CD4-positive, alpha-beta T cell treated with Interferon gamma for 1 hour (primary cell): ENCODE measurements at places on chromosomes 12 and 14.

DNA sequence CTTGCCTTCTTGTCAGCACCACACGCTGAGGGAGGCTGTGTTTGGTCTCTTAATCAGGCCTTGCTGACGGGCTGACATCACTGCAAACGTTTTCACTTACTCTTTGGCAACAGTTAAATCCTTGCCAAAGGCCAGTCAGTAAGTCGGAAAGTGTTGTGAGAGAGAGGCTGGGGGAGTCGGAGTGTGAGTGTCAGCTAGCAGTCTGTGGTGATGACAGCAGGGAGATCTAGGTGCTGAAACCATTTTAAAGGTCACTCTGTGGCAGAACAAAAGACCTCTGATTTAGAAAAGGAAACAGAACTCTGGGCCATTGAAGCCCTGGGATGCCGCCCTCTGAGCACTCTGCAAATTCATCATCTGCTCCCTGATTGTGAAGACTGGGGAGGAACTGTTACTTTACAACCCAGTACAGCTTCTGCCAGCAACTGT is 143.5 kb downstream of the PAX9 start:
- no peak for DNase-seq

- no peak for DNase-seq
Observed at GRCh38 chr12:105316931-105317852, 13.3 kb upstream of the C12orf75 start.

DNA sequence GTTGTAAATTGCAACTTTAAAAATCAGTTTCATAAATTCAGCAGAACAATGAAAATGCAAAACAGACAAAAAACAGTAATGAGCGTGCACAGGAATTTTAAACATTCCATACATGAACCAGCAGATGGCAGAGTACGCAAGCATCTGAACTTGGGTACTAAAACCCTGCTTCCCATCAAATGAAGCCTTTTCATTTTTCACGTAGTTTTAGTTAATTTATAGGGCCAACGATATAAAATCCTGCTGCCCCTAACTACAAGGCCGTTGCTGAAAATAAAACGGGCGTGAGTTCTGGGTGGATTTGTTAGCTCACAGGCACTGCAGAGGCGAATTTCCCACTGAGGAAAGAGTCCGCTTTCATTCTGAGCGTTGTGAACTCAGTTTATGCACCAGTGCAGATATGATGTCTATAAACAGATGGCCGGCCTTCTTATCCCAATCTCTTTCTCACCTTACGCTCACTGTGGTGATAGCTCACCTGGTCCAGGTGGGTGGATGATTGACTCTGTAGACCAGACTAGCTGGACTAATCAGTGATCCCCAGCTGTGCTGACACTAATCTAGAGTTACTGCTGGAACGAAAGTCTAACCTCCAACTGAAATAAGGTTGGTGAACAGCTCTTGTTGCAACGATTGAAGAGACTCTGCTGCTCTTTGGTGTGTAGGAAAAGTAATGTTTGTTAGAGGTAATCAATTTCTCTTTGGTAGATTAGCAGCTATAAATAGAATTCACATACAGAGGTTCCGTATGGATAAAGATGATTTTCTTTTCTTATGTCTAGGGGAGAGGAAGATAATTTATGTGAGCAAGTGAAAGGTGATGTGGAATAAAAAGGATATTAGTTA is 89.2 kb downstream of the PDZRN4 start:
- DNase-seq, result no peak

DNA sequence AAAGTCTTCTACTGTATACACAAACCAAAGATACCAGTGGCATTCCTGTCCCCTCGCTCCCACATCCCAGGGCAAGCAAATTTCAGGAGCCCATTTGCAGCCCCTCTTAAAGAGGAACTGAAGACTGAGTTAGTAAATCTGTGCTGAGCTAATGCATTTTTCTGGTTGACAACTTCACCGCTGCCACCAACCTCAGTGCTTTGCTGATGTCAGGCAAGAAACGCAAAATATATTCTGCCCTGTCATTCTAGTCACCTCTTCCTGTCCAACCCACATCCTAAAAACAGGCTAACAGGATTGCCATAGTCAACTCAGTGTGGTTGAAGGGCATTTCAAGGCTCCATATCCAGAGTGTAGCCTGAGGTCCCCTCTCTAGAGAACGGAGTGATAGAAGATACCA is 59.4 kb upstream of the FICD start:
- no peak for DNase-seq

DNA sequence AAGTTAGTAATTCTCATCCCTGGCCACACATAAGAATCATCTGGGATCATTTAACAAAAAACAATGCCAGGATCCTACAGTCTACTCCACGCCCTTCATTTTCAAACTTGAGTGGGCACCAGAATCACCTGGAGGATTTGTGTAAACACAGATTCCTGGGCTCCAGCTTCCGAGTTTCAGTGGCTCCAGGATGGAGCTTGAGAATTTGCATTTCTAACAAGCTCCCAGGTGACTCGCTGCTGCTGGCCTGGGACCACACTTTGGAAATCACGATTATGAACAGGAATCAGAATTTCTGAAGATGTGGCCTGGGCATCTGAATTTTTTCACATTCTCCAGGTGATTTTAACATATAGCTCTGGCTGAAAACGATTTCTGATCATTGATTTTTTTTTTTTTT is 234.8 kb downstream of the CACNA1C start:
- no peak for DNase-seq

DNA sequence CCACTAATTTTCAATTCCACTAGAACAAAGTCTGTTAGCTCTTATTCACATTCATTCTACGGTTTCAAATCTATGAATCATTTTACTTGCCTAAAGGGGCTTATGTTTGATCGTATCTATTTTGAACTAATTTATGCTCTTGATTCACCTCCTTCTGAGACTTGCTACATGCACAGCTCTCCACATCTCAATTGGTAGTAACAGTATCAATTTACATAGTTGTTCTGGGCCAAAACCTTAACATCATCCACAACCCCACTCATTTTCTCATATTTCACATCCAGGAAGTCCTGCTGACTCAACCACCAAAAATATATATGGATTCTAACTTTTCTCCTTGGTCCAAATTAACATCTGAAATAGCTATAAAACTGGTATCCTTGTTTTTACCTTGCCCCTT is 208.6 kb downstream of the RASSF9 start:
- no peak for DNase-seq

GRCh38 chr12:90333424-90333823 is 621.6 kb downstream of the CCER1 start:
- no peak for DNase-seq

GRCh38 chr12:127487031-127487430 is 779.9 kb upstream of the TMEM132C start:
- no peak for DNase-seq

DNA sequence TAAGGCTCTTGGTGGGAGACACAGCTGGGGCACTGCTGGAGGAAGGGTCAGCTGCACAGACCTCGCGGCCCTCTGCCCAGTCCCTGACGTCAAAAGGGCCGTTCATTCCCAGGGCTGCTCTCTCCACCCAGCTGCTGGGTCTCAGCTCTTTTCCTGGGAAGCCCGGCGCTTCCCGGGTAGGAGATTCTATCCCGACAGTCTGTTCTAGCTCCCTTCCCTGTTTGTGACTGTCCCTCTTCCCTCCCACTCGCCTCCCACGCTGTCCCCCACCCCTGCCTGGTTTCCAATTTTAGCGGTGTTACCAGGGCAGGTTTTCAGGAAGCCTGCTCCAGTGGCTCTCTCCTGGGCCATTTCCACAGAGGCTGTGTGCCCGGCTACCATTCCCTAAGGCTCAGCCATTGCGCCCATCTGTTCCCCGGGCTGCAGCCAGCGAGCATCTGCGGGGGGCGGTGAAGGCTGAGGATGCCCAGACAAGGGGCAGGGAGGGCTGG is 186.6 kb downstream of the CACNA1C start:
- no peak for DNase-seq

DNA sequence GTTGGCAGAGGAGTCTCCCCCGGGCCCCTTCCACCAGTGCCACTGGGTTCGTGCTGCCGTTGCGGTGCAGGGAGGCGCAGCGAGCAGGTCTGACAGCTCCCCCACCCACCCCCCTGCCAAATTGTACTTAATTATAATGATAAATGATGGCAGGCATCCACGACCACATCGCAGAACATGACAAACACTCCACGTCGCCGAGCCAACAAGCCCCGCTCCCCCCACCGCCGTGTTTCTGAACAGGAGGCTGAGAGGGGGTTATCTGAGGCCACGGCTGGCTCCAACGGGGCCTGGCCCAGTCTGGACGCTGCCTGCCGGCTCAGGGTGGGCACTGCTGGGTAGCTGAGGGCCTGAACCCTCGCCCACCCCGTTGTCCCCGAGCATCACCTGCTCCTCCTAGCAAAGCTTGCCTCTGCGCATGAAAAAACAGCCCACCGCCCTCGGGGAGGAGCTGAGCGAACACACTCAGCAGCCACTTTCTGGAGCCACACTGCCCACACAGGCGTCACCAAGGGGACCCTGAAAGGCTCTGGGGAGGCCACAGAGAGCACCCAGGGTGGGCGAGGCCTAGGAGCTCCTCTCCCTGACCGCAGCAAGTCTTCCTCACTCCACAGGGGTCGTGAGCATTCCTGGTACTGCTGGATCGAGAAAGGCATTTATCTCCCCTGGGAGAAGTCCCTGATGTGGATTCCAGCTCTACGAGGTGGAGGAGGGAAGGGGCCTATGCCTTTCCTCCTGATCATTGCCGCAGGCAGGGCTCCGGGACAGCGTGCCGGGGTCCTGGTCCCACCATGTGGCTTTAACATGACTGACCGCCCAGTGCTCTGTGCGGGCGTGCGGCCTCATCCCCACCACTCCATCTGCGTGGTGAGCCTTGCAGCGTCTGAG is 35.4 kb upstream of the DIO3 start:
- no peak for DNase-seq

GRCh38 chr12:138898-139534 is 72.4 kb downstream of the IQSEC3 start:
- no peak for DNase-seq

DNA sequence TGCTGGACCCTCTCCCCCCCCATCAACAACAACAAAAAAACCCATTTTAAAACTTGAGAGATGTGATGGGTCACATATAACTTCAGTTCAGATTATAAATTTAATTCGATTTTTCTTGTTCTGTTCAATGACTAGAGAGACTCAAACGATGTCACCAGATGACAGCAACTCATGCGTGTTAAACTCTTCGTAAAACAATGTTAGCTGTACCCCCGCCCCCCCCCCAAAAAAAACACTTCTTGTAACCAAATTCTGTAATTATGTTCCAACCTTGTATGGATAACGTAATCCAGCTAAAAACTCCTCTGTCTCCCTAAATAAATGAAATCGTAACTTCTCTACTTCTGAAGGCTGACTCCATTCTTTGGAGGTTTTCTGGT is 614 bp upstream of the NACA start:
- no peak for DNase-seq

DNA sequence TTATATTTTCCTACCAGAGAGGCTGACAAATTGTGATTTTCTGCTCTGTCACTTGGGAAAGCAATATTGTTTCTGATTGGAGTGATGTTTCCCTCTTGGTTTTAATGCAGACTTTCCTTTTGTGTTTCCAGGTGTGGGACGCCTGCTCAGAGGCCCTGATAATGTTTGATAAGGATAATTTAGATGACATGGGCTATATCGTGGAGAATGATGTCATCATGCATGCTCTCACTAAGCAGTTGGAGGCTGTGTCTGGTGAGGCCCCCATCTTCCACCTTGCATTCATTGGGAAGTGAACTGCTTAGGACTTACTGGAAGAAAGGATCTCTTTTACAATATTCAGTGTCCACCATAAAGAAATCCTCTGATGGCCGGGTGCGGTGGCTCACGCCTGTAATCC is 5.6 kb downstream of the COQ6 start:
- no peak for DNase-seq

DNA sequence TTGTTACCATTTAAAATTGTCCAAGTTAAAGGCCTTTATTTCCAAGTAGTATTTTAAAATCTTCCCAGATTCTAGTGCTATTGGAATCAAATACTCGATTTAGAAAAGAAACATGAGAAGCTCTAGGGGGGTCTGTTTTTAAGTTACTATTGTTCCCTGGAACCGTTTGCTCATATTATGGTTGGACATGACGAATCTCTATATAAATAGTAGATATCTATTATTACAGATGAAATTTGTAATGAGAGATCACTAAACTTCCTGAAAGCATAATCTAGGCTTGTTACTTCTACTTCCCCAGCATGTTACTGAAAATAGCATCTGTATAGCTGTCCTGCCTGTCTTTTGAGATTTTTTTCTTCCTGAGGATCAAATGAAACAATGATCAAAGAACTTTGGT is 70.1 kb downstream of the LGR5 start:
- DNase-seq, result no peak

- DNase-seq, result no peak
Observed at GRCh38 chr12:3335078-3335487, 155.9 kb upstream of the PRMT8 start.

- no peak for DNase-seq
Observed at GRCh38 chr12:93827669-93828068, 150.5 kb downstream of the CRADD start.

DNA sequence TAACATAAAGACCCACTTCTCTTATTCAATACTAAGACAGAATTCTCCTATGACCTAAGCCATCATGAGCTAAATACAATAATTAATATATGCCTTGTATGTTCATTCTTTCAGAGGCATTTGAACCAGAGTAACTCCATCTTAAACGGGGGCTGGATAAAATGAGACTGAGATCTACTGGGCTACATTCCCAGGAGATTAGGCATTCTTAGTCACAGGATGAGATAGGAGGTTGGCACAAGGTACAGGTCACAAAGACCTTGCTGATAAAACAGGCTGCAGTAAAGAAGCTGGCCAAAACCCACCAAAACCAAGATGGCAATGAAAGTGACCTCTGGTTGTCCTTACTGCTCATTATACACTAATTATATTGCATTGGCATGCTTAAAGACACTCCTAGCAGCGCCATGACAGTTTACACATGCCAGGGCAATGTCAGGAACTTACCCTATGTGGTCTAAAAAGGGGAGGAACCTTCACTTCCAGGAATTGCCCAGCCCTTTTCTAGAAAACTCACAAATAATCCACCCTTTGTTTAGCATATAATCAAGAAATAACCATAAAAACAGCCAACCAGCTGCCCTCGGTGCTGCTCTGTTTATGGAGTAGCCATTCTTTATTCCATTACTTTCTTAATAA is 260.7 kb downstream of the SSPN start:
- DNase-seq, result no peak

- DNase-seq, result no peak
Observed at GRCh38 chr12:130714591-130715149, 1.4 kb downstream of the RIMBP2 start.
